ENCODE measurements at places on chromosomes 12 and 14.

DNA sequence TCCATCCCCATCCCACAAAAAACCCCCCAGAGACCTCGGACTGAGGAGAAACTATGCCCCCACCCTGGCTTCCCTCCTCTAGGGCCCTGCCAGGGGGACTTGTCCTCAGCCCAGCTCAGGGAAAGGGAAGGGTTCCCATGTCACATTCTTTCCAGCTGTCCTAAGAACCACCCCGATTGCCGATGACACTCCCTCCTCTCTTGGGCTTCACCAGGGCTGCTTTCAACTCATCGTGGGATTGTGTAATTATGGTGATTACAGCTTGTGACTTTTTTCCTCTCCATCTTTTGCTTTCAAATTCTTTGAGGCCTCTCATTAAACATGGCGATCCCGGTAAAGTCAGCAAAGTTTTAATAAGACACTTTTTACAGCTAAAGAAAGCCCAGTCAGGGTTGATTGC is 344.0 kb downstream of the DPF3 start:
- no peak for DNase-seq

DNA sequence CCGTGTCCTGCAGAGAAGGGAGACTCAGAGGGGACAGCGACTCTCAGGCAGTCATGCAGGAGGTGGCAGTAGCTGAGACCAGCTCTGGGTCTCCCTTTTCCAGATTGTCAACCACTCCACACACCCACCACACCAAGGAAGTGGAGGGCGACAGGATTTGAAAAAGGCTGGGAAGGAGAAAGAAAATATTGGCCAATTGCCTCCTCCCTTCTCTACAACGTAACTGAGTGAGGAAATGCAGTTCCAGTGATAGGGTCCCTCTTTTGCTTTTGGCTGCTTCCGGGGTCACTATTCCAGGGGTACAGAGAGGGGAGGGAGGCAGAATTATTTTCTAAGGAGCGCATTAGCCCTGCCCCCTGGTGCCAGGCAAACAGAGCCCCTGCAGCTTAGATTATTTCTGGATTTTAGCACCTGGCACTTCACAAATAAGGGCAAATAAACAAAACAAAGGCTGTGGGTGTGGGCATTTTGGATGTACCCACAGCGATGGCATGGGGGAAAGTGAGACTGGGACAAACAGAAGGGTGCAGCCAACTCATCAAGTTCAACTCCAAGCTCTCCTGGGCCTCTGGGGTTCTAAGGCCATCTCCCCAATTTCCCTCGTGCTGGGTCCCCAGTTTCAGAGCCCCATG is 20.4 kb downstream of the ASB2 start:
- no peak for DNase-seq

DNA sequence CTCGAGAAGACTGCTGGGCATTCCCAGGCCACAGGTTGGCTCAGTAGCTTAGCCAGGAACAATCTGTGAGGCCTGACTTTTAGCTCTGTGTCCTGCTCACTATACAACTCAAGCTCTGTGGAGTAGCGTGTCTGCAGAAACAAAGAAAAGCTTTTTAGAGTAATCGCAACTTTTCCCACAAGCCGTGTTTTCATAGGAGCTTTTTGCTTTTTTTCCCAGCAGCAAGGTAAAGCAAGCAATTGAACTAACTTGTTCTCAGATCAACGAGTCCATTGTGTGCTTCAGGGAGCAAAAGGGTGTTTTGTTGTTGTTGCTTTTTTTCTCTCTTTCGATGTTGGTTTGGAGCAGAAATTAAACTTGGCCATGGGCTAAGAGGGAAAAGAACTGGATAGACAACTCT is 97.3 kb upstream of the BCL2L14 start:
- DNase-seq = no peak

GRCh38 chr12:64088431-64089349 is 133.4 kb downstream of the KICS2 start:
- no peak for DNase-seq

- DNase-seq = no peak
These were observed 57.8 kb downstream of the ATG14 start for GRCh38 chr14:55353686-55354467.

- DNase-seq = no peak
These were observed 20.3 kb downstream of the OLR1 start for GRCh38 chr12:10151621-10152020.

DNA sequence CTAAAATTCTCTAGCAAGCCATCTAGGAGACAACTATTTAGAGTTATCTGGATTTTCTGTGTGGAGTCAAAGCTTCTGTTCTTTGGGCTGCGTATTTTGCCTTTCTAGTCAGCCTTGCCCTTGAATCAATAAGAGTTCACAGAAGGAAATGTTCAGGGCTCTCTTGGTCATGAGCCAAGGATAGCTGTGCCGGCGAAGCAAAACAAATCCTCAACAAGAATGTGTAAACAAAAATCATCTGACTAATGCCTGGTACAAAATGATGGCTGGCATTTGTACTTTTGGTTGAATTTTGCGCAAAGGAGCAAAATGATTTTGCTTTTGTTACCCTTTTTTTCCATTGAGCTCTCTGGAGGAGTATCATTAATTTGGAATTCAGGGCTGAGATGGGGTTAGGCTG is 171.1 kb downstream of the DACT1 start:
- no peak for DNase-seq

DNA sequence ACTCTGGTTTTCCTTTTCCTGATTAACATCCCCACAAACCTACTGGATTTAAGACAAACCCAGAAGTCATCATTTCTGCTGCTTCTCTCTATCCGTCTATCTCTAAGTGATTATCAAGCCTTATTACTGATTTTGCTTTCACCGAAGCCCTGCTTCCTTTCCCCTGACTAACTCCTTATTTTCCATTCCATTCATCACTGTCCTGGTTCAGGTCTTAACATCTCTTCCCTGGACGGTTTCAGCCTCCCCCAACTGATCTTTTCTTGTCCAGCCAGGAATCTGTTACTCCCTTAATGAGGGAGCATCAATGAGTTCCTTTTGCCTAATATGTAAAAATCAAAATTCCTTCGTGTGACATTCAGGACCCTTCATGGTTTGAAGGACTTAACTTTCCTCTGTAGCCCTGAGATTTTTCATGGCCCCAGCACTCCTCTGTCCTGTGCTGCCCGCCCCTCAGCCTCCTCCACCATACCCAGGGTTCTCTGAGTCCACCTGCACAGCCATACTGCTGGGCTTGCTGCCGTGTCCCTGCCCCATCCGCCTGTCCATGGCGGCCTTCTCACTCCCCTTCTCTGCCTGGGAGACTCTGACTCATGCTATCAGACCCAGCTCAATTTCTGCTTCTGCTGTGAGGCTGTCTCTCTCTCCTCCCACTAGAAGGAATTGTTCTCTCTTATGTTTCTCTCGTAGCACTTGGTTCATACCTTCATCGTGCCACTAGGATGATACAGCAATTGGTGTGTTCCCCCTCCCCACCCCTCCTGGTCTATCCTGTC is 167.8 kb upstream of the HIF1A start:
- no peak for DNase-seq

DNA sequence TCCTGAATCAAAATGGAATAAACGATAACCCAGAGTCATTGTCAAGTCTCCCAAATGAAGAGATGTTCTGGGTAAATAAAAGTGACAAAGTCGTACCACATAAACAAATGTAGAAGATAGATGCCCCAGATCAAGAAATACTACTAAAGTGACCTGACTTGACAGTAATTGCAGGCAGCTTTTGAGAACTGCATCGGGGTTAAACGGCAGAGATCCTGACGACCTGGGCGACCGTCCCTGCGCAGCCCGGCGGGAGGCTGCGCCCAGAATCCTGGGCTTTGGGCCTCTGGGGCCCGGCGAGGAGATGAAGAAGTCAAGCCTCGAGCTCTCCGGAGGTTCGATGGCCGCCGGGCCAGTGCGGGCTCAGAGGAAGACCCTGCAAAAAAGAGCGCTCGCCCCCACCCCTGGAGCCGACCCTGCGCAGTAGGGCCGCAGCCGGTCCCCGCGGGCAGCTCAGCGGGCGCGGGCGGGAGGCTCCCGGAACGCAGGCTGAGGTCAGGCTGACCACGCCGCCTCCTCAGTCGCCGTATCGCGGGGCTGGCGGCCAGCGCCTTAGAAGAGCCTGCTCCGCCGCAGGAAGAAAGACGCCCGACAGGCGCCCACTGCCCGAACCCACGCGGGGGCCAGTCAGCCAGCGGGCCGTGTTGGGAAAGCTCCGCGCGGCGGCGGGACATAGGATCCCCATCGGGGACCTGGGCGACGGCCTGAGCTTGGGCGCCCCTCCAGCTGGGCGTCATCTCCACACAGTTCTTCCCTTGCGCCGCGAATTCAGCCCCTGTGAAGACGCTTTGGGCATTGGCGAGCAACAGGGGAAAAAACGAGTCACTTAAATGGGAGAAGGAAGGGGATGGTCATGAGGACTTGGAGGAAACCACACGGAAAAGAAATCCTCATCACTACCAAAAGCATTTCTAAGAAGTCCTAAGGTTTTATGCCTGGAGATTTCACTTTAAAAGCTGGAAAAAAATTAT is 16.0 kb downstream of the NKX2-1 start:
- no peak for DNase-seq

DNA sequence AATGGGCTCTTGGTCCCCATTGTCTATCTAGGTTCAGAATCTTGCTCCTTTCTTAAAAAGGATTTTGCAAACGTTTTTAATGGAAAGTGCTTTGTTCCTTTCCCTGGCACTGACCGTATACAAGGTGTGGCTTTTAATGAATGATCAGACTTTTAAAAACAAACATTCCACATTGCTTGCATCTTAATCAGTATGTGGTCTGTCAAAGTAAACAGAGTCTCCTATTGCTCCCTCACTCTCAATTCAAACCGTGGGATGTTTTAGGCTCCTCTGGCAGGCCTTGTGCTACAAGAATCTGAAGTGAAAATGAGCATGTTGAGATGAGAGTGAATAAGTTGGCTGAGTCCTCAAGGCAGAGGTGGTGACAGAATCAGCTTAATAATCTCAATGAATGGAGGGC is 107.0 kb downstream of the VRK1 start:
- no peak for DNase-seq

- DNase-seq = no peak
These were observed 32.5 kb downstream of the MPHOSPH9 start for GRCh38 chr12:123200414-123200813.

GRCh38 chr14:64185184-64185583 is 109.0 kb downstream of the ESR2 start:
- no peak for DNase-seq
